ENCODE measurements at places on chromosomes 2 and 18.
A peak's percentile ranks its signal among the peaks of the same experiment; 100 is the strongest.

DNA sequence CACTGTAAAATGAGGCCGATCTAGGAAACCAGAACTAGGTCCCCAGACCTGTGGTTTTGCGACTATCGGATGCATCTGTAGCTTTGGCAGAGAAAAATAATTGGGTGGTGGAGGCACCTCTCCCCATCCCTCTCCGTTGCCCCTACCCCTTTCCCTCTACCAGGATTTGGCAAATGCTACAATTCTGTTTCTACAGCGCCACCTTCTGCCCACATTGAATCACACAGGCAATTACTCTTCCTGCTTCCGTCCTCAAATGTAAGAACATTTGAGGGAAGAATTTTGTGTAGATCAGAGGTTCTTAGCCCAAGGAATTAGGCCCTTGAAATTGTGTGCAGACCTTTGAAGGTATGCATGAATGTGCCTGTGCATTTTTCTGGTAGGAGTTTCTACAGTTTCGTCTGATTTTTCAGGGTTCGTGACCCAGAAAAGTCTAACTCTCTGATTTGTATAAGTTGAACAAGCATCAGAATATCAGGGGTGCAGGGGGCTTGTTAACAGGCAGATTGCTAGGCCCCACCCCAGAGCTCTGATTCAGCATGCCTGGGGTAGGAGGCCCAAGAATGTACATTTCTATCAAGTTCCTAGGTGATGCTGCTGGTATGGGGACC is 11.2 kb downstream of the ATP6V1B1 start:
- DNase-seq: peak; percentile 63

DNA sequence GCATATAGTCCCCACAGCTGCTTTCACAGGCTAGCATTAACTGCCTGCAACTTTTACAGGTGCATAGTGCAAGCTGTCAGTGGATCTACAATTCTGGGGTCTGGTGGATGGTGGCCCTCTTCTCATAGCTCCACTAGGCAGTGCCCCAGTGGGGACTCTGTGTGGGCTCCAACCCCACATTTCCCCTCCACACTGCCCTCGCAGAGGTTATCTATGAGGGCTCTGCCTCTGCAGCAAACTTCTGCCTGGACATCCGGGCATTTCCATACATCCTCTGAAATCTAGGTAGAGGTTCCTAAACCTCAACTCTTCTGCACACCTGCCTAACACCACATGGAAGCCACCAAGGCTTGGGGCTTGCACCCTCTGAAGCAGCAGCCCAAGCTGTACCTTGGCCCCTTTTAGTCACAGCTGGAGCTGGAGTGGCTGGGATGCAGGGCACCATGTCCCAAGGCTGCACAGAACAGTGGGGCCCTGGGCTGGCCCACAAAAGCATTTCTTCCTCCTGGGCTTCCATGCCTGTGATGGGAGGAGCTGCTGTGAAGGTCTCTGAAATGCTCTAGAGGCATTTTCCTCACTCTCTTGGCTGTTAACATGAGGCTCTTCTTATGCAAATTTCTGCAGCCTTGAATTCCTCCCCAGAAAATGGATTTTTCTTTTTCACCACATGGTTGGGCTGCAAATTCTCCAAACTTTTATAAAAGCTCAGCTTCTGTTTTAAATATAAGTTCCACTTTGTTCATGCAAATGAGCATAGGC is 59.3 kb downstream of the KDM3A start:
- no peak for DNase-seq

GRCh38 chr2:130374587-130375290 is 18.9 kb downstream of the PTPN18 start:
- no peak for DNase-seq

DNA sequence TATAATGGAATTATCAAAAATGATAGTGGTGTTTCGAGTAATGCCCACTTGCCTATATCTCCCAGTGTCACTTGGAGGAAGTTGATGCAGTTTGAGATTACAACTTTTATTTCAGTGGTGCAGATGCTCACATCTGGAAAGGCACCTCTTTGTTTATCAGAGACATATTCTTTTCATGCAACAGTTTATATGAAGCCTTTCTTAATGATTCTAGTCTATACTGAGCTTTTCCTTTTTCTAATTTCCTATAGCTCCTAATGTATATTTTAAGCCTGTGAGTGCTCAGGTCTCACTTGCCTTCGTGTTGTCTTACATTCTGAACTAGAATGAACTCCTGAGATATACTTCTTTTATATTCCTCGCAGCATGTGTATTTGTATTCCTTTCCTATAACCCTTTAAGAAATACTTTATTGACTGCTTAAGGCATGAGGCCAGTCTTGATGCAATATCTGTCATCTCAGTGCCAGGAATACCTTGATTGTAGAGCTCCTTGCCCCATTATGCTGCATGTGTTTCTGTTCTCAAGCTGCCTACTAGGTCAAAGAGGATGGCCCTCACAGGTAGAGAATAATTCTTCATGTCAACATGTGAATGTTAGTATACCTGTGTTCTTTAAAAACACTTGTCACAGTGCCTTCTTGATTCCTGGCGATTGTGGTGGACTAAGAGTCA is 52.6 kb downstream of the VRK2 start:
- no peak for DNase-seq

DNA sequence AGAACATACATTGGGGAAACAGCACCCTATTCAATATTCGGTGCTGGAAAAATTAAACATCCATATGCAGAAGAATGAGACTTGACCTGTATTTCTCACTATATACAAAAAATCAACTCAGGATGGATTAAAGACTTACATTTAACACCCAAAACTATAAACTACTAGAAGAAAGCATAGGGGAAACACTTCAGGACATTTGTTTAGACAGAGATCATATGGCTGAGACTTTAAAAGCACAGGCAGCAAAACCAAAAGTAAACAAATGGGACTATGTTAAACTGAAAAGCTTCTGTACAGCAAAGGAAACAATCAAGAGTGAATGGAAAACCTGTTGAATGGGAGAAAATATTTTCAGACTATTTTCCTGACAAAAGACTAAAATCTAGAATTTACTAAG is 1694.1 kb upstream of the CELF4 start:
- no peak for DNase-seq

- DNase-seq: no peak
Observed at GRCh38 chr18:39788383-39788782, 2166.7 kb upstream of the PIK3C3 start.

GRCh38 chr2:137947728-137948336 is 16.4 kb upstream of the HNMT start:
- peak; percentile 46 for DNase-seq

DNA sequence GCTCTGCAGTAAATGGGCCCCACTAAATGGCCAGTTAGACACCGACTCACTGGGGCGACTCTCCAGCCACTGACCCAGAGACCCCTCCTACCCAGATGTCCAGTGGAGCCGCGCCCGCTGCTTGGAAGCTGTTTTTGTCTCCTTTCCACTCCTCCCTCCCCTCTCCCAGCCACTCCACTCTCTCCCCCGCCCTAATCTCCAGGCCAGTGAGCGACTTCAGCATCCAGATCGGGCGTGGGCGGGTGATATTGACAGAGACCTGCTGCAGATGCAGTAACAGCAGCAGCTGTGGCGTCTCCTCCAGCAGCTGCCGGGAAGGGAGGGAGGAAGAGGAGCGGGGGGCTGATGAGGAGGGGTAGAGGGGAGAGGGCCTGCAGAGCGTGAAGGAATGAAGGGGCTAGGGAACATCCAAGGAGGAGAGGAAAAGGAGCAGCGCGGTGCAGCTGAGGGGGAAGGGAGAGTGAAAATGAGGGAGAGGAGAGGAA is at the start of gene SCN7A:
Gene SCN7A (minus strand): TSS at position 110 of the 485 bp plus-strand sequence. CDS start 16,553 bp downstream, outside the sequence.
- DNase-seq: peak; percentile 86

DNA sequence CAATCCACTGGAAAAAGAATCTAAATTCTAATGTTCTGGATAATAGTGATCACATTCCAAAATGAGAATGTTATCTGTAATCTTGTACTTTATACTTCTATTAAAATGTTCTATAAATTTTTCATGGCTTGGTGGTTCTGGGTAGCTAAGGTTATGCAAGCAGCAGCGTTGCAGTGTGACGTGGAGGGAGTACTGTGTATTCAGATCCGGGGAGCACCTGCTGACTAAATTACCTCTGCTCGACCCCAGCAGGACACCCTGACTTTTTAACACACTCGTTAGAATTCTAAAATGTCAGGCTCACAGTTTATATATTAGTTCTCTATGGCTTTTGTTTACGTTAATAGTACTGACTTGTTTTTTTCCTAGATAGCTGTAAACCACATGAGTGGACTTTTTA is 13.0 kb downstream of the ATIC start:
- no peak for DNase-seq

DNA sequence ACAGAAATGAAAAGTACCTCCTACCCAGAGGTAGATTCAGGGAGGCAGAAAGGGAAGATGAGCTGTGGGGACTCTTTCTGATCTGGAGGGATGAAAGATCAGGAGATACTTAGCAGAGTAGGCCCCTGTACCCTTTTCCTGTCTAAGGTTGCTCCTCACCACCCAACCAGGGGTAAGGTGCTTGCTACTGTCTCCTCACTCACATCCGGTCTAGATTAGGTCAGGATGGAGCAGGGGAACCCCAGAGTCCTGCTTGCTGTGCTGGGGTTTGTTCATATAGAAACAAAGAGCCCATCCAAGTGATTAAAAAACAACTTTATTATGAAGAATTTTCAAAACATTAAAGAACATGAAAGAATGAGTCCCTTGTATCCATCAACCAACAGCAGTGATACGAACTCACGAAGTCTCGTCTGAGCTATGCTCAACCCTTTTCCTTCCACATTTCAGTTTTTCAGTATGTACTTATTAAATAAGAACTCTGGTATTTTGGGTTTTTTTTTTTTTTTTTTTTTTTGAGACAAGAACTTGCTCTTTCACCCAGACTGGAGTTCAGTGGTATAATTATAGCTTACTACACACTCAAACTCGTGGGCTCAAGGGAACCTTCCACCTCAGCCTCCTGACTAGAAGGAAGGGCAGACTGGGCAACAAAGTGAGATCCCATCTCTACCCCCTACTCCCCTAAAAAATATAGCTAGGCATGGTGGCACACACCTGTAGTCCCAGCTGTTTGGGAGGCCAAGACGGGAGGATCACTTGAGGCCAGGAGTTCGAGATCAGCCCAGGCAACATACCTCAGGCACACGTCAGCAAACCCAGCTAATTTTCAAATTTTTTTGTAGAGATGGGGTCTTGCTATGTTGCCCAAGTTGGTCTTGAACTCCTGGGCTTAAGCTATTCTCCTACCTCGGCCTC is 28.5 kb upstream of the MCFD2 start:
- DNase-seq: no peak

- peak; percentile 51 for DNase-seq
Observed at GRCh38 chr2:19711470-19712372, 190.1 kb downstream of the TTC32 start.

- no peak for DNase-seq
Observed at GRCh38 chr18:74610051-74610615, 12.5 kb downstream of the ZNF407 start.

DNA sequence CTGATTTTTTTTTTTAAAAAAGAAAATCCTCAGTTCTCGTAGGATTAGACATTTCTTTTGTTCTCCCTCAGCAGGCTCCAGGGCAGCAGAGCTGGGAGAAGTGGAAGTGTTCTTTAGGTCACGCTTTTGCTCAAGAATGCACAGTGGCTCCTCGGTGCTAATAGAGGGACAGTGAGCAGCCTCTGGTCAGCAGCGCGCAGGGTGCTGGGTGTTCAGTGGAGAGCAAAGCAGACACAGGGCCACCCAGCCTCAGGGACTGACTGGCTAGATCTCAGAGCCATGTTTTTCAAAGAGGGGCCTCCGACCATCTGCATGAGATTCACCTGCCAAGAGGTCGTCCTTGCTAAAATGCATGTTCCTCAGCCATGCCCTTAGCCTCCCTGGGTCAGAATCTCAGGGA is 218.8 kb downstream of the HAUS1 start:
- DNase-seq: no peak

GRCh38 chr2:186697536-186697935 is 3.7 kb downstream of the FAM171B start:
- DNase-seq: no peak

DNA sequence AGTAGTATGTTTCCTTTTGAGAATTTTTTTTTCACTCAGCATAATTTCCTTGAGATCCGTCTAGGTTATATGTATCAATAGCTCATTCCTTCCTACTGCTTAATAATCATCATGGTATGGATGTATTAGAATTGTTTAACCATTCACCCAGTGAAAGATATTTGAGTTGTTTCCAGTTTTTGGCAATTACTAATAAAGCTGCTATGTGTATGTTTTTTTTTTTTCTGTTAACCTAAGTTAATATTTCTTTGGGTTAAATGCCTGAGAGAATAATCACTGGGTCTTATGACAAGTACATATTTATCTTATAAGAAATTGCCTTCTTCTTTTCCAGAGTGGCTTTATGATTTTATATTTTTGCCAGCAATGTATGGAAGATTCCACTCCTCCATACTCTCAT is 96.4 kb upstream of the ST6GAL2 start:
- DNase-seq: no peak

GRCh38 chr2:158144914-158145625 is 43.4 kb downstream of the UPP2 start:
- no peak for DNase-seq

DNA sequence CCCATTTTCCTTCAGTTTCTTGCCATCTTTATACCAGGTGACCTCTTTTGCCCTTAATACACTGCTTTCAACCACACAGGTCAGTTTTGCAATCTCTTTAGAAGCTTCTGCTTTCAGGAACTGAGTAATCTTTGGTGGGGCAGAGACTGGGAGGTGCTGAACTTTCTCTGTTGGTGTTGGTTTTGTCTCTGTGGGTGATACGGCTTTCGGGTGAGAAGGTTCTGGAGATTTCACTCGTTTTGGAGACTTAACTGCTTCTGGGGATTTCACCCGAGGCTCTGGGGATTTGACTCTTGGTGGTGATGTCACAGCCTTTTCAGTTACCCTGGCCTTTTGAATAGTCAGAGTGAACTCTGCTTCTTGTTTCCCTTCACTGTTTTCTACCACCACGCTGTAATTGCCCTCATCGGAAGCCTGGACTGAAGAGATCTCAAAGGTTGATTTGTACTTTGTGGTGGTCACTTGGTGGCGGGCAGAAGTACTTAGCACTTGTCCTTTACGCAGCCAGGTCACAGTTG is 50.4 kb downstream of the PLEKHA3 start:
- DNase-seq: no peak

All from umbilical cord (tissue), 2 donors.